Islet precursor cell (in vitro differentiated cells): ENCODE measurements at places on chromosomes 12 and 14.

- no peak for DNase-seq
Measured at GRCh38 chr12:52347551-52348510, 19.4 kb downstream of the KRT85 start.

- peak; percentile 82 for DNase-seq
Measured at GRCh38 chr14:87049950-87050349, 943.0 kb downstream of the GALC start.

GRCh38 chr14:24988760-24989159, 61.2 kb downstream of the STXBP6 start:
- no peak for DNase-seq

DNA sequence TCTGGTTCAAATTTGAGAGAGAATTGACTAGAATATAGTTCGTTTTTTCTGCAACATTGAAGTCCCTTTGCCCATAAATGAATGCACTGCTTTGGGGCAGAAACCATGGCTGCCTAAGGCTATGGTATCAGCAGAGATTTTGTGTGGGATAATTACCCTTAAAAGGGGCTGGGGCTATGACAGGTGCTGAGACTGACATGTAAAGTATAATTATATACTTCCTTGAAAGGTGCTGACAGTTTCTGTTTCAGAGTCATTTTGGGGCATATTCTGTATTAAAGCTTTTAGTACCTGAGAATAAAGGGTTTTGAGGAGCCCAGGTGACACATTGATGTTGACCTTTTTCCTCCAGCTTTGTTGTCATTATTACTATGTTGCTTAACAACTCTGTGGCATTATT, 150.3 kb upstream of the PTPRQ start:
- no peak for DNase-seq

GRCh38 chr12:5487948-5488625, 56.2 kb downstream of the NTF3 start:
- no peak for DNase-seq

DNA sequence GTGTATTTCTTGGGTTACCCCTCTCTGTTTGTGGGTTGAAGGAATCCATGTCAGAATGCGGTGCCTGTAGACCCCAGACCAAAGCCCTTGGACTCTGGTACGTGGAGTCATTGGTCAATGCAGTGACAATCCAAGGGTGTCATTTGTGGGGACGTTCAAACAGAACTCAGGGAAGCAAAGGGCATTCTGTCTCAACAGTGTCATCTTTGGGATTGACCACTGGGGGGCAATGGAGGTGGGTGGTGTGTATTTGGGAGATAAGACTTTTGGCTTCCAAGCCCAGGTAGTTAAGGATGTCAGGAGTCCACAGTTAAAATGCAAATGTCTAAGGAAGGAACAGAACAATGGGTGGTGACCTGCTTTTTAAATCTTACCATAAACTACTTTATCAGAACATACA, 54.6 kb upstream of the CCDC175 start:
- DNase-seq = no peak

DNA sequence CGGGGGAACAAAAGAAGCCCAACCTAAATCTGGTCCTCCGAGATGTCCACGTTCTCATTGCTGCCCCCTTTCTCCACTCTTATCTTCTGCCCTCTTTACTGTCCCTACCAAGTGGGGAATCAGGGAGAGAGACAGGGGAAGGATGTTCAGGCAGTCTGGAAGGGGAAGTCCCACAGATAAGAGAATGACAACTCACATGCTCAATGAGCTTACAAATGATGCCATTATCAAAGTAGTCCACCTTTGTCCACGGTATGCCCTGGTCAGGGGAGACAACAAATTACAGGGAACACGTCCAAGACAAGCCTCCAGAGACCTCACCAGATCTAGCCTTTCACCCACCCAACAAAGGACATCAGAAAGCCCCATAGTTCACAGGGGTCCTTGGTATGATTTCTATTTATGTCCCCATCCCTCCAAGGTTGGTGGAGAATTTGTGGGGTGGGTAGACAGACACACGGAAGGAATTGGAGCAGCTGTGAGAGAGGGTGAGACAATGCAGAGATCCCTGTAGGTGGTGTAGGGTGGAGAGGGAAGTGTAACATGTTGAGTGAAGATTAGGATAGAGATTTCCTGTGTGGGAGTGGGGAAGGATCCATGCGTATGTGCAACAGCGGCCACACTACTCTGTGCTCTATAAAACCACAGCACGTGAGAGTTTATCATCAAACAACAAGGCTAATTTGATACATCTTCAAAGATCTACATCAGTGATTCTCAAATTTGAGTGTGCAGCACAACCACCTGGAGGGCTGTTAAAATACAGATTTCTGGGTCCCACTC, 10.7 kb downstream of the MYO1A start:
- DNase-seq = no peak
